ENCODE measurements at places on chromosomes 12 and 14.

DNA sequence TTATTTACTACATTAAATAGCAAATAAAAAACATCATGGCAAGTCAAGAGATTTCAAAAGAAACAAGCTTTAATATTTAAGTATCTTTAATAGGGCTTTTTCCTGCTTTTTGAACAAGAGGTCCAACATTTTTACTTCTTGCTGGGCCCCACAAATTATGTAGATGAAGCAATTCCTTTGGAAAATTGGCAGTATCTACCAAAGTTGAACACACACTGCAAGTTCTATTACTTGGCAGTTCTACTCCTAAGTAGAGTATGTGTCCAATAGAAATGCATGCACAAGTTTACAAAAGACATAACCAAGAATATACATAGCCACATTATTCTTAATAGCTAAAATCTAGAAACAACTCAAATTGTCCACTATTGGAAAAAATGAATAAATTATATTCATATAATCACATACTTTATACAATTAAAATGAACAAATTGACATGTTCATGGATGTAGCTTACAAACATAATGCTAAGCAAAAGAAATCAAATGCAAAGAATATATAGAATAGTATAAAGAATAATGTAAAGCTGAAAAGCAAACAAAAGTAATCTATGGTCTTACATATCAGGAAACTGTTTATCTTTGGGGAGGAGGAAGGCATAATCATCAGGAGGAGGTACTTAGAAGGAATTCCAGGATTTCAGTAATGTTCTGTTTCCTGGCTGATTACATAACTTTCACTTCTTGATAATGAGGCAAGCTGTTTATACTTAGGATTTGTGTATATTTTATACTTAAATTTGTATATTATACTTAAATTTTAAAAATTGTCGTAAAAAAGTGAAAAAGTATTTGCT lies 6.5 kb upstream of the TMBIM4 start:
- DNase-seq = no peak

GRCh38 chr14:59530349-59530748 lies 46.0 kb downstream of the JKAMP start:
- DNase-seq = no peak

DNA sequence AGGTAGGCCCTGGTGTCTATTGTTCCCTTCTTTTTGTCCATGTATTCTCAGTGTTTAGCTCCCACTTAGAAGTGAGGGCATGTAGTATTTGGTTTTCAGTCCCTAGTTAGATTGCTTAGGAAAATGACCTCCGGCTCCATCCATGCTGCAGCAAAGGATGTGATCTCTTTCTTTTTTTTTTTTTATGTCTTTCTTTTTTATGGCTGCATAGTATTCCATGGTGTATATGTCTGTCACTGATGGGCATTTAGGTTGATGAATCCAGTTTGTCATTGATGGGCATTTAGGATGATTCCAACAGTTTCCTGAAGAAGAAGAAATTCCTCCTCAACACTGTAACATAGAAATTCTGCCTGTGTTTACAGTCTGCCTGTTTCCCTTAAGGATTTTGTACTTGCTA lies 231.1 kb downstream of the CCDC91 start:
- no peak for DNase-seq

DNA sequence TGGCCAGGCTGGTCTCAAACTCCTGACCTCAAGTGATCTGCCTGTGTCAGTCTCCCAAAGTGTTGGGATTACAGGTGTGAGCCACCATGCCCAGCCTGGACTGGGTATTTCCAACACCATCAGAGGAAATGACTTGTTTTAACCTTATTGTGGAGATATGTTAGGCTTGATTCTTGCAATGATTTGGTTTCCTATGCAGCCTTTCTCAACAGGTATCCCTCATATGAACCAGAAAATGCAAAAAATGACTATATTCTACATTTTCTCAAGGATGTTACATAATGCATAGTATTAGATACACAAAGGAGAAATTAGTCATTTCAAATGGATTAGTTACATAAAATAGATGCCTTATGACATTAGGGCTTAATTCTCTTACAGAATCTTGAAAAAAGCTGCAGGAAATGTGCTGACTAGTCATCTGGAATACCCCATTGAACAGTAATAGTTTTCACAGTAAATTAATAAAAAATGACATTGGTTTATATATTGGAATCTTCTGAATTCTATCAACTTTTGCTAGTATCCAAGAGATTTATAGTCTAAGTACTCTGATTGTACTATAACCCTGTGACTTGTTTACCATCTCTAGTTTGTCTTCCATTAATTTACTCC lies 132.6 kb downstream of the INSM2 start:
- DNase-seq = no peak

GRCh38 chr12:131818821-131819585 lies 9.2 kb upstream of the MMP17 start:
- no peak for DNase-seq

- no peak for DNase-seq
These were observed 149.9 kb upstream of the FKBP4 start for GRCh38 chr12:2644683-2645405.

GRCh38 chr14:80146941-80147340 lies 64.4 kb downstream of the DIO2 start:
- DNase-seq = no peak

DNA sequence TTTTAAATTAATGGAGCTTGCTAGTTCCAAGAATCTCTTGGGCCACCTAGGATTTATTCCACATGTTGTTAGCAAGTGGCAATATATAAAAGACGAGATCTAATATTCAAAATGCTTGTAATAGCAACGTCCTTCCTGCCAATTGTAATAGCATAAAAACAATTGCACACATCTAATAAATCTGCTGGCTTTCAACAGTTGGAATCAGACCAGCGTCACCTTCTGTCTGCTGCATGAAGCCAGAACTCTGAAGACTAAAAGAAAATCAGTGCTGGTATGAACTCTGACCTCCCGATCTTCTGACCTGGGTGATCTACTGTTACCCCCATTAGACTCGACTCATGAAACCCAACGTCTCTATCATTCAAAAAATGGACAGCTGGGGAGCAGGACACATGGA lies 100.6 kb downstream of the DIO2 start:
- no peak for DNase-seq

DNA sequence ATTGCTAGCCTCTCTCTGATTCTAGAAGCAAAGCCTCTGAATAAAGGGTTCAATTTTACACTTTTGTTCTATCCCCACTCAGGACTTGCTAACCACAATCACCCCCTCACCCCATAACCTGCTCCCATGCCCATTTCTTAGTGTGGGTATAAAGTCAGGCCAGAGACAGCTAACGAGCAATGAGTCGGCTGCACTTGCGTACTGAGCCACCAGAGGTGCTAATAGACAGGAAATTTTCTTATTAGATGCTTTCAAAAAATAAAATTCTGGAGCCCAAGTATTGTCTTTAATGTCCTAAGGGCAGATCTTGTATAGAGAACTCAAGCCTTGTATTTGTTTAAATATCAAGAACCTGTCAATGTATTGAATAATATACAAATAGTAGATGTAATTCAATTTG lies 256.9 kb downstream of the SYT1 start:
- no peak for DNase-seq

DNA sequence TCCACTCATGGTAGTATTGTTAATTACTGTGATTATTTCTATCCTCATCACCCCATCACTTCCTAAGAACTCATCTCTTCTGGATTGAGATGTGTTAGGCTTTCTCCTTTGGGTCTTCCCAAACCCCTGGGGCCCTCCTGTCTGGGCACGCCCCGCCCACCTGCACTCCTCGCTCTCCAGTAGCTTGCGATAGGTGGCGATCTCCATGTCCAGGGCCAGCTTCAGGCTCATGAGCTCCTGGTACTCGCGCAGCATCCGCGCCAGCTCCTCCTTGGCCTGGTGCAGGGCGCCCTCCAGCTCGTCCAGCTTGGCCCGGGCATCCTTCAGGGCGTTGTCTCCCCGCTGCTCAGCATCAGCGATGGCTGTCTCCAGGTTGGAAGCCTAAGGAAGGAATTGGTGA lies 6.8 kb downstream of the KRT71 start:
- no peak for DNase-seq

DNA sequence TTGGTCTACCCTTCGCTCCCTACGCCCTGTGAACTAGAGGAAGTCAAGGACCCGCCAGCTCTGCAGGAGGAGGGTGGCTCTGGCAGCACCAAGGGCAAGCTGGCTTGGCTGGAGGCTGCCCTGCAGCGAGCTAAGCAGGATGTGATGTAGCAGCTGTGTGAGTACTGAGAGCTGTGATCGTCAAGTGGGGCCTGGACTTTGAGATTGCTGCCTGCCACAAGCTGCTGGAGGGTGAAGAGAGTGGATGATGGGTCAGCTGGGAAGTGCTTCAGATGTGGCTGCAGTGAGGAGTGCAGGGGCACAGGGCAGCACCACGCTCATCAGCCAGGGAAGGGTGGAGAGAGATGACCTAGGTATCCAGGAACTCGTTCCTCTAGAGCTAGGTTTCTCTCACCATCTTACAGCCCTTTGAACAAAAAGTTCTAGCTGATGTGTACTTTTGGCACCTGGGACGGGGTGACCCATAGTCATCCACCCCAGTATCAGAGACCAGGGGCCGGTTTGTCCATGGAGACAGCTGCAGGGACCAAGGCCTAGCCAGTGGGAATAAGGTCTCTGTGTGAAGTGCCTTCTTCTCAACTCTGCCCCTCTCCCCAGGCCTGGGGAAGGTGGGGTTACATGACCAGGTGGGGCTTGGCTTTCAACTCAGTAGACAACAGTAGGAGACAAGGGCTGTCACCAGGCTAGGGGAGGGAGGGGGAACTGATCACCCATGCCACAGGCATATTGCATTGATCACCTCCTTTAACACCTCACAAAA lies 3.2 kb downstream of the KRT86 start:
- DNase-seq = no peak

DNA sequence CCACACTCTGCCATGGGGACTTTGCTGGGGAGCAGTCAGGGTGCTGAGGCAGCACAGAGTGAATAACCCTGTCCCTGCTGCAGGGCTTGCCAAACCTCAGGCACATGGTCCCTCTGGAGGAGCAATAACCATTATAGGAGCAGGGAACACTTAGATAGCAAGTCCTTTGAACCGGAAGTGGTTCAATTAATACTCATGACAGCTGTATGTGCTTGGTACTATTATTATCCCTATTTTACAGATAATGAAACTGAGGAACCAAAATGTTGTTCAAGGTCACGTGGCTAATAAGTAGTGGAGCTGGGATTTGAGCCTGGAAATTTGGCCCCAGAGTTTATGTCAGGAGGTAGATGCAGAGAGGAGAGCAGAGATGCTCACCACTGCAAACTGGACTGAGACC lies 49.0 kb downstream of the RFX4 start:
- DNase-seq = no peak

DNA sequence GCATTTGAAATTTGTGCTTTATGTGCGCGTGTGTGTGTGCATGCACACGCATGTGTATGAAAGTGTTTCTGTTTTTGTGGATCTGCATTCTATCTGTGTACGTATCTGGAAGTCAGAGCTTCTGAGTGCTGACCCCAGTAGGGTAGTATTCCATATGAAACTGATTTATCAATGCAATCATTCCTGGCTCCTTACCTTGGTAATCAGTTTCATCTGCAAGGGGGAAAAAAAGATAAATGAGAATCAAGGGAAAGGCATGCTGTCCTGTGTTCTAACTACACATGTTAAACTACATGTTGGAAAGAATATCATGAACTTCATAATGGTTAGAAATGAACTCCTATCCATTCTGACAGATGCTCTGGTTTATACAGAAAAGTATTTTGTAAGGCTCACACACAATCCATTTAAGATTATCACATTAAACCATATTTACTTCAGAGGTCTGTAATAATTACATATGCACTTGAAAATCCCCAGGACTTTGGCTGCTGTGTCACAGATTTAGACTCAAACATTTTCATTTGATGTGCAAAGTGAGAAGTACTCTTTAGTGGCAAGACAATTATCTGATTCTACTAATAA lies 276.1 kb upstream of the LMO3 start:
- no peak for DNase-seq

- no peak for DNase-seq
These were observed 17.6 kb downstream of the PNP start for GRCh38 chr14:20486684-20487395.

DNA sequence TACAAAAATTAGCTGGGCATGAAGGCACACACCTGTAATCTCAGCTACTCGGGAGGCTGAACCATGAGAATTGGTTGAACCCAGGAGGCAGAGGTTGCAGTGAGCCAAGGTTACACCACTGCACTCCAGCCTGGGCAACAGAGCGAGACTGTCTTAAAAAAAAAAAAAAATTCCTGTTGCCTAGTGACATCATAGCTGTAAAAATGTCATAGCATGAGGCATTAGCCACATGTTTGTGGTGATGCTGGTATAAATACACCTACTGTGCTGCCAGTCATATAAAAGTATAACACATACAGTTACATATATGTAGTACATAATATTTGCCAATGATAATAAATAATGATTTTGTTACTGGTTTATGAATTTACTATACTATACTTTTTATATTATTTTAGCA lies 22.2 kb downstream of the SLC41A2 start:
- DNase-seq = no peak

DNA sequence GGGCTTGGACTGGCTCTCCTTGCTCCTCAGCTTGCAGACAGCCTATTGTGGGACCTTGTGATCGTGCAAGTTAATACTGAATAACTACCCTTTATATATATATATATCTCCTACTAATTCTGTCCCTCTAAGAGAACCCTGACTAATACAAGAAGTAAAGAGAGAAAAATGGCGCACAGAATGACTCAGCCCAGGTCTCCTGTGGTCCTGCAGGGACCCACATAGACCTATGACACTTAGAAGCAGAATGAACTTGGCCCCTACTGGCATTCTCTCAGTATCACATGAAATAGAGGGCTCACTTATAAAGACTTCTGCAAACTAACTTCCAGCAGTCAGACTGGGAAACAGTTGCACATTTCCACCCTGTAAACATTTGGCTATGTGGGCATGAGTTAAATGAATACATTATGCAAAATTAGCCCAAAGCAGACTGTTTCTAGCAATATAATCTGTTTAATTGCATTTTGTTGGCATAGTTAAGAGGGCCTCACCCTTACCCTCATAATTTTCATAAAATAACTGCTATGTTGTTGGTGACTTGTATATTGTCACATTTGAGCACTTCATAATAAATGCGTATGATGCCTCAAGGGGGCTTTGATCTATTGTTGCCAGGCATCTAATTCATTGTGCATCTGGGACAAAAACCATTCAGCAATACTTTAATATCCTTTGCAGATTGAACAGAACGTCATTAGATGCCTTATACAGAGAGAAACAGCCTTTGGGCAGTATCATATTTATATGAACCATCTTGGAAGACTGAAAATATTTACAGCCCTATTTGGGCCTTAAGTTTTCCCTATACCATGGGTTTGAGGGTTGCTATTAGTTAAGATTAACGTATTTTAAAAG lies 349.7 kb upstream of the DIO2 start:
- no peak for DNase-seq

DNA sequence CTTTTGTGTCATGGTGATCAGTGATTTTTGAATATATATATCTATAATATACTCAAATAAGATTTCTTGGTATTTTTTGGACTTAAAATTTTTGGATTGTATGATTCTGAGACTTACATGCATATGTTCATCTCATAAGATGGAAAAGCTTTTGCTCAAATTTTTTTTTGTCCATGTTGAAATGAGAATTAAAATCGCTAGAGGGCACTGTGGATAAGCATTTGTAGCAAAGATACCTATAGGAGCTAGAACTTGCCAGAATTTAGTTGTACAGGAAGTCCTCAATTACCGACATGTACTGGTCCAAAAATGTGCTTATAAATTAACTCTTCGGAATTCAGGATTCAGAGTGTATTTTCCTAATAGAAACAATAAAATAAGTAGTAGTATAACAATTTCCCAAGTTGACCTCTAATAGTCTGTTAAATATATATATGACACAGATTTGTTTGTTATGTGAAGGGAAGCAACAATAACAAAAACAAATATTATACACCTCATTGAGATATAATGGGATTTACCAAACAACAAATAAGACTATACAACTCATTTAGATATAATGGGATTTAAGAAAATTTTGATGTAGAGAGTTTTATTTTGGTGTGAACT lies 179.6 kb downstream of the TMEM117 start:
- no peak for DNase-seq
